ENCODE measurements at places on chromosomes 3 and 15.

- DNase-seq, result no peak
These were observed 1038.8 kb downstream of the AGBL1 start for GRCh38 chr15:87118435-87118834.

DNA sequence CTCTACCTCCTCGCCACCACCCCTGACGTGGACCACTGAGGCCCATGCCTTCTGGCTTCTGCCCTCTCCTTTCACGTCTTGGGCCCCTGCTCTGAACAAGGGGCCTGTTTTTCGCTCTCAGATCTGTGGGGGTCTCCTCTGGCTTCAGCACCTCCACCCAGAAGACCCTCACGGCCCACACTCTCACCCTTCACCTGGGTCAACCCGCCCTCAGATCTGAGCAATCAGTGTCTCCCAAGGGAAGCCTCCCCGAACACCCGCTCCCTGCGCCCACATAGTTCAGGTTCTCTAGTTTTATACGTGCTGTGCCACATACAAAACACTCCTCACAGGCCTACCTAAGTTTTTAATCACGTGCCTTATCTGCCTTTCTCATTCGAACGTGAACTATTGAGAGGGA, 48.2 kb upstream of the SMAD6 start:
- DNase-seq, result no peak

DNA sequence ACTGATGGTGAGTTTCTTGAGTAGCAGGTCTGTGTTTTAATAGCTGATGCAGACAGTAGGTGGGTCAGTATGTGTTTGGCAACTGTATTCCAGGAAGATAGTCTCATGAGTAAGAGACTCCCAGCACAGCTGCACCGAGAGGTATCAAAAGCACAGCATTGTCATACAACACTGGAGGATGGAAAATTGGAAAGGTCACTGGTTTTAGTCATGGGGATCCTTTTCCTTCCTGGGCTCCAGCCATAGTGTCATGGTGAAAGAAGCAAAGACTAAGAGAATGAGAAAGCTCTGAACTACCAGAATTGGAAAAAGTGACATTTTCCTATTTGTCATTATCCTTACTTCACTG, 61.5 kb downstream of the P3H2 start:
- no peak for DNase-seq

DNA sequence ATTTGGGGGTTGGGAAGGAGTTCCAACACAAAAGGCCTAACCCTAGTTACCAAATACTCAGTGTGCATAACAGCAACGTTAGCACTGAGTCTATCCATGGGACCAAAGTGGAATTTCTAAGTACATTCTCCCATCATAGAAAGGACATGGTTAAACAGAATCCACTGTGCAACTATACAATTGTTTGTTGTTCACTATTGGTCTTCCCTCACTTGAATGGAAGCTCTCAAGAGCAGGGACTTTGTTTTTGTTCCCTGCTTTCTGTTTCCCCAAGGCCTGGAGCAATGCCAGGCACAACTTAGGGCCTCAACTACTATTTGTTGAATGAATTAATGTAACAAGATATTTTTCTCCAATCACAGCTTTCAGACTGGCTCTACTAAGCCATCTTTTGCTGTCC, 25.6 kb downstream of the COL8A1 start:
- no peak for DNase-seq

DNA sequence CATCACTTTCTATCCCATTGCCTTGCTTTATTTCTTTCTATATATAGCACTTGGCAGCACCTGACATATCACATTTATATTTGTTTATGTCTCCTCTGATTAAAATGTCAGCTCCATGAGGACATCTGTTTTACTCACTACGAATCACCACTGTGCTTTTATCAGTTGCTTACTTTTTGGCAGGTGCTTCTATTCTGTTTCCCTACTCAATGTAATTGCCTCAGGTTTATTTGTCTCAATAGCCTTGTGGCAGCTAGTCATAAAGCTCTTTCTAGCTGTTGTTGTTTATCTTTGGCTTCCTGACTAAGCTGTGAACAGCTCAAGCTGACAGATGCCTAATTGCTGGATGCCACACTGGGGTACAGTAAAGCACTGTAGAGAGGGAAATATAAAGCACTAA, 85.5 kb downstream of the VPS13C start:
- DNase-seq, result peak; percentile 59

DNA sequence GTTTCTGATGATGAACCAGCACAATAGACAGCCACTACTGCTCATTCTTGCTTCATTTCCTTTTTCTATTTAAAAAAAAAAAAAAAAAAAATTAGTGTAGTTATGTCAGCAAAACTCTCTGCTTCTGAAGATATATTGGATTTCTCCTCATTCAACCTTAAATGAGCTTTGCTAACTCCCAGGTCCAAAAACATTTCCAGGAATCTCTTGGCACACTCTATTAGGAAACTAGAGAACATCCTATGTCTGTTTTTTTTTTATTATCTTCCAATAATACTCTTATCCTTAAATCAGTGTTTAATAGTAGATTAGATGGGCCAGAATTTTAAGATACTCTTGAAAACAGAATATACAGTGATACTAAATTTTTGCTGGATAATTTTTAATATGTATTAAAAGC, 398.0 kb downstream of the NAALADL2 start:
- no peak for DNase-seq

DNA sequence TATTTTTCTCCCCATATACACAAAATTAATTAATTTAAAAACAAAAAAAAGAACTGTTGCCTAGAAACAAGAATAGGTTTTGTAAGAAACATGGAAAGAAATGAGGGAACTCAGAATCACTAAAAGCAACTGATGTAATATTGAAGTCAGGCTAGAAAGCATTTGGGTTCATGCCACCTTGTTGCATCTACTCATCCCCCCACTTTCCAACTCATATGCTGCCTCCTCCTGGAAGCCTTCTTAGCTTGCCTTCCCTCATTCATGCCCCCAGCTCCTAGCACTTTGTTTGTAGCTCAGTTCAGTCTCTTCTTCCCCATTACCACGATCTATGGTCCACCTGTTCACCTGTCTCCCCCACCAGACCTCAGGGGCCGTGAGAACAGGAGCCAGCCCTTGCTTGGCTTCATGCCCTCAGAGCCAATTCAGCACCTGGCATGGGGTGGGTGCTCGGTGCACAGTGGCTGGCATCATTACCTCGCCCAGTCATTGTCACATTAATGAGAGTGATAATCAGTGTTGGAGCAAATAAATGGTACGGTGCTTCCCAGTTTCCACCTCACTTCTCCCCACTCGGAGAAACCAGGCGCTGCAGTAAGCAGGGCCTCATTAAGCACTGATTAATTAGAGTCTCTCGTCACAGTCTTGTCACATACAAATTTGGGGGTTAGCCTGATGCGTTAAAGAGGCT, 62.4 kb upstream of the SLC6A1 start:
- DNase-seq, result no peak

DNA sequence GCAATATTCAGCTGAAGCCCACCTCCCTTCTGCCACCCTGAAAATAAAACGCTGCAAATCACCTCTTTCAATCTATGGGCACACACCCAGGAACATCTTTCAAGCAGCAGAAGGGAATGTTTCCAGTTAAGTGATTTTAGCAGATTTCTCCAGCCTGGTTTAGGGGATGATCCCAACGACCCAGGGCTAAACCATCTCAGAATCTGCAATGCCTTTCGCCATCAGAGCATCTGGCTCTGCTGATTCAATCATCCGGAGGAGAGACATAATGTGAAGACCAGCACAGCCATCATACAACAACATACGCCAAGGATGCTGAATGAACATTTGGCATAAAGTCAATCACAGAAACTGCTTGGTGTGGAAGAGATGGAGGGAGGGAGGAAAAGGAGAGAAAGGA, 15.5 kb upstream of the LRRN1 start:
- DNase-seq, result no peak

GRCh38 chr3:15477951-15478639, 43.4 kb downstream of the COLQ start:
- no peak for DNase-seq
